Daoy (cell line): ENCODE measurements at places on chromosomes 6 and 20. TPM values are rescaled to one million over a fixed set of nuclear protein-coding genes. Genes with fewer than 3 reads are reported as not detected.

TAF11 gene
- 72.7 and 94.0 TPM in 2 replicates for total RNA-seq

BMP2 gene
- total RNA-seq = 1.8 and 2.5 TPM in 2 replicates

PNLDC1 gene
- 0.06 TPM in 1 of 2 replicates, not detected in the other for total RNA-seq

C20orf202 gene
- total RNA-seq = not detected in 2 replicates

TUBB2B gene
- 104 TPM in 2 replicates for total RNA-seq

TSHZ2 gene
- 0.57 and 1.3 TPM in 2 replicates for total RNA-seq

SIM1 gene
- 0.51 and 0.77 TPM in 2 replicates for total RNA-seq

ATP6V1G2 gene
- total RNA-seq = 1.5 TPM in 1 of 2 replicates, not detected in the other

SGK2 gene
- 0.06 TPM in 1 of 2 replicates, not detected in the other for total RNA-seq

VSX1 gene
- not detected in 2 replicates for total RNA-seq

RSPH9 gene
- not detected in 2 replicates for total RNA-seq

HMGCLL1 gene
- total RNA-seq = not detected in 2 replicates

FAM83C gene
- not detected in 2 replicates for total RNA-seq

CALHM4 gene
- not detected in 2 replicates for total RNA-seq

HLA-G gene
- total RNA-seq = not detected in 2 replicates

PRRT1 gene
- total RNA-seq = not detected in 2 replicates

FAM162B gene
- total RNA-seq = 0.29 and 3.0 TPM in 2 replicates

XKR7 gene
- total RNA-seq = under 0.01 and 0.12 TPM in 2 replicates

DNAH8 gene
- total RNA-seq = under 0.01 TPM in 1 of 2 replicates, not detected in the other

FOXA2 gene
- total RNA-seq = 0.33 and 0.57 TPM in 2 replicates

RAB32 gene
- total RNA-seq = 143 and 150 TPM in 2 replicates

EEF1E1 gene
- 101 and 139 TPM in 2 replicates for total RNA-seq

HLA-DQA1 gene
- total RNA-seq = 0.27 and 0.40 TPM in 2 replicates

TFAP2C gene
- 4.5 and 7.7 TPM in 2 replicates for total RNA-seq

TPBG gene
- total RNA-seq = 24.7 and 33.2 TPM in 2 replicates

RAET1G gene
- 0.27 and 0.86 TPM in 2 replicates for total RNA-seq

CNBD2 gene
- total RNA-seq = 3.5 and 8.1 TPM in 2 replicates

KLHDC3 gene
- 80.9 and 93.8 TPM in 2 replicates for total RNA-seq

KCNK16 gene
- not detected in 2 replicates for total RNA-seq

C4B gene
- 0.30 and 3.7 TPM in 2 replicates for total RNA-seq
